ENCODE measurements at places on chromosomes 3 and 15.

- DNase-seq = no peak
Measured at GRCh38 chr3:132404276-132404675, 13.0 kb upstream of the DNAJC13 start.

DNA sequence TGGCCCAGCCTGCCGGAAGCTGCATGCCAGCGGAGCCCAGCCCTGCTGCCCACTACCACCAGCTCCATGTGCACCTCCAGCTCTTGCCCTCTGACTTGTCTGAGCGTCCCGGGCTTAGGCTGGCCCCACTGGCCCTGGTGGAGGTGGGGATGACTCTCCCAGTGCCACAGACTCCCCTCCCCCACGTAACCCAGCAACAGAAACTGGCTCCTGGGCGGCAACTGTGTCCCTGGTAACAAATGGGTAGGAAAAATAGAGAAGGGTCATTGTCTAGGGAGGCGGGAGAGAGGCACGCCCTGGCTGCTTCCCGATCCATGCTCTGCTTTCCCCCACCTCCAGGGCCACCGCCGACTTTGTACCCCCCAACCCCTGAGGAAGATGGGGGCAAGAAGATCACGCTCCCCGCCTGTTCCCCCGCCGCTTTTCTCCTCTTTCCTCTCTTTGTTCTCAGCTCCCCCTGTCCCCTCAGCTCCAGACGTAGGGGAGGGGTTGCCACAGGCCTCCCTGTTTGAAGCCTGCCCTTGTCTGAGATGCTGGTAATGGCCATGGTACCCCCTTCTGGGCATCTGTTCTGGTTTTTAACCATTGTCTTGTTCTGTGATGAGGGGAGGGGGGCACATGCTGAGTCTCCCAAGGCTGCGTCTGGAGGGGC, 10.8 kb upstream of the SEMA3B start:
- DNase-seq = no peak

DNA sequence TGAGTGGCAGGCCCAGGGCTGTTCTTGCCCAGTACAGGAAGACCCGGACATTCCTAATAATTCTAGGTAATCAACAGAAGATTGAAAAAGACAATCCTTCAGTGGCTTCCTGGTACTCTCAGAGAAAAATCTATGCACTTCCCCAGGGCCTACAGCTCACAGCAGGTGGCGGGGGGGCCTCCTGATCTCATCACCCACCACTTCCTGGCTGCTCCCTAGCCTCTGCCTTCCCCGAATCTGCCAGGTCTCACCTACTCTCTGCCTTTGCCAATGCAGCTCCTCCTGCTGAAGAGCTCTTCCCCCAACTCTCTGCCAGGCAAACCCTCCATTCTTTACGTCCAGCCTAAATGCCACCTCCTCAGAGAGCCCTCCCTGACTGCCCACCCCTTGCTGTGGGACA, 37.5 kb downstream of the EHD4 start:
- DNase-seq = peak; percentile 43

GRCh38 chr15:71788646-71789579, 21.4 kb upstream of the NR2E3 start:
- peak; percentile 72 for DNase-seq

DNA sequence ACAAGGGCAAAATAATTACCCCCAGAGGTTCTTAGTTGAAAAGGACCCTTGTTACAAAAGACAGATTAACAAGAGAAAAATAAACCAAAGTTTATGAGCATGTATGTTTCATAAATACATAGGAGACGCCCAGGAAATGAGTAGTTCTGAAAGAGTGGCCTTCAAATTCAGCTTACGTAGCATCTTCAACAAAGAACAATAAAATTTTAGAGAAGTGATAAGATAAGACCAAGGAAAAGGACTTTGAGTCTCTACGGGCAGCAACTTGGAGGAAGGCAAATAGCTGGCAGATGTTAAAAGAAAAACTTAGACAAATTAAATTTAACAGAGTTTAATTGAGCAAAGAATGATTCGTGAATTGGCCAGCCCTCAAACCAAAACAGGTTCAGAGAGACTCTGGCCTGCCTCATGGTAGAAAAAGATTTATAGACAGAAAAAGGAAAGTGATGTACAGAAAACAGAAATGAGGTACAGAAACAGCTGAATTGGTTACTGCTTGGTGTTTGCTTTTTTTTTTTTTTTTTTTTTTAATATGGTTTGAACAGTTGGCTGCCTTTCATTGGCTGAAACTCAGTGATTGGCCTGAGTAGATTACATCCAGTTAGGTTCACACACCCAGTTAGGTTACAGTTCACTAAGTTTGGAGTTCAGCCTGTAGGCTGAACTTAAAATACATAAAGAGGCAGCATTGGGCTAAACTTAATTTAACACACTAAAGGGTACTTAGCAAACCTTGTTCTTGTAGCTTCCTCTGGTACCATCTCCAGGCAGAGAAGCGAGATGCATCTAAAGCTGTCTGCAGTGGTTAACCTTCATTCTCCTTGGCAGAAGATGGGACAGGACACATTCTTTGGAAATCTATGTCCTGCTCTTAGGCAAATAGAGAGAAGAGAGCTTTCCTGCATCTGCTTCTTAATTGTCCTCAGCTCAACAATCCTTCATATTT, 23.2 kb downstream of the C2CD4B start:
- peak; percentile 89 for DNase-seq

- peak; percentile 46 for DNase-seq
Measured at GRCh38 chr3:42117175-42118008, 26.2 kb downstream of the TRAK1 start.

GRCh38 chr15:20280933-20281463, 260.6 kb downstream of the GOLGA6L6 start:
- no peak for DNase-seq

DNA sequence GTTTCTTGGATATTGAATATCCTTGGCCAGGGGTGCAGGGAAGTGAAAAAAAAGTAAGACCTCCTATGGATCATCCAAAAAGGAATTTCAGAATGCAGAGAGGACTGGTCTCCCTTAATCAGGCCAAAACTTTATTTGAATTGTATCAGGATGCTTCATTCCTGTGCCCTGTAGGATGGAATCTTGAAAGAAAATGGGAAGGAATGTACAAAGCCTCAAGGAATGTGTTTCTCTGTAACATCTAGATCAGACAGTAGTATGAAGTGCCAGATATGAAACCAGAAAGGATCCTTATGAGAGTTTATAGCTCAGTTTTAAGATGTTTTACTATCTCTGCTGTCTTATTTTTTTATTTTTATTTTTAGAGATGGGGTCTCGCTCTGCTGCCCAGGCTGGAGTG, 6.5 kb upstream of the GSK3B start:
- DNase-seq = no peak

DNA sequence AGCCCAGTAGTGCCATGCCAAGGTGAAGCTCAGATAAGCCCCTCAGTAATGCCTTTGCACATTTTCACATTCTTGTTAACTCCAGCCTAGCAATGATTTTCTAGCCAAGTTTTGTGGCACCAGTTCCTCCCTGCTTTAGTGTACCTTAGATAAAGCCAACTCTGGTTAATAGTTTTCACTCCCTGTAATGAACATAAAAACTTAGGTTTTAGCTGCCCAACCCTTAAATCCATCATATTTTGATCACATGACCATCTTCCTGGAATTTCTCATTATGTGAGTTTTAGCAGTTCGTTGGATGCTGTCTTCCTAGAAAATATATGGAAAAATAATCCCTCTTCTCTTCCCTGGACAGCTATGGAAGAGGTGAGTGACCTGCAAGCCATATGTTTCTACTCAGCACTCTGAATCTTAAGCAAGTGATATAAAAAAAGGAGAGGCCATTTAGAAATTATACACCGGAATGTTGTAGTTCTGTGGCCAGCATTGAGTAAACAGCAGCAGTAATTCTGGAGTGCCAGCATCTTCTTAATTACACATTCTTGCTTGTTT, 62.2 kb upstream of the P2RY1 start:
- DNase-seq = peak; percentile 14

Data from small intestine (tissue), 16 donors.